ENCODE measurements at places on chromosomes 7 and 10.

GRCh38 chr7:120718361-120718760, 139.6 kb downstream of the TSPAN12 start:
- no peak for DNase-seq

DNA sequence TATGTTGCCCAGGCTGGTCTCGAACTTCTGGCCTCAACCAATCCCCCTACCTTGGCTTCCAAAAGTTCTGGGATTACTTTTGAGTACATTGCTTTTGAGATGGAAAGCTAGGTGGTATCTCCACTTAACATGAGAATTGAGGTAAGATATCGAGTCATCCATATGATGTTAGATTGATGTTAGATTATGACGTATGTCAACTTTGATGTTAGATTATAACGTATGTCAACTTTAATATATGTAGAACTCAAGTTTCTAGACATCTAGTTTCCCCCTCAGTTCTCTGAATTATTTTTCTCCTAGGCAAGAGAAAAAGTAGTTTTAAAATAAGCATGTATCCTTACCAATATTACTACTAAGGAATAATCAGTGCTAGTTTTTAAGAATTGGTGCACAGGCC, 20.0 kb downstream of the SHOC2 start:
- DNase-seq = no peak

DNA sequence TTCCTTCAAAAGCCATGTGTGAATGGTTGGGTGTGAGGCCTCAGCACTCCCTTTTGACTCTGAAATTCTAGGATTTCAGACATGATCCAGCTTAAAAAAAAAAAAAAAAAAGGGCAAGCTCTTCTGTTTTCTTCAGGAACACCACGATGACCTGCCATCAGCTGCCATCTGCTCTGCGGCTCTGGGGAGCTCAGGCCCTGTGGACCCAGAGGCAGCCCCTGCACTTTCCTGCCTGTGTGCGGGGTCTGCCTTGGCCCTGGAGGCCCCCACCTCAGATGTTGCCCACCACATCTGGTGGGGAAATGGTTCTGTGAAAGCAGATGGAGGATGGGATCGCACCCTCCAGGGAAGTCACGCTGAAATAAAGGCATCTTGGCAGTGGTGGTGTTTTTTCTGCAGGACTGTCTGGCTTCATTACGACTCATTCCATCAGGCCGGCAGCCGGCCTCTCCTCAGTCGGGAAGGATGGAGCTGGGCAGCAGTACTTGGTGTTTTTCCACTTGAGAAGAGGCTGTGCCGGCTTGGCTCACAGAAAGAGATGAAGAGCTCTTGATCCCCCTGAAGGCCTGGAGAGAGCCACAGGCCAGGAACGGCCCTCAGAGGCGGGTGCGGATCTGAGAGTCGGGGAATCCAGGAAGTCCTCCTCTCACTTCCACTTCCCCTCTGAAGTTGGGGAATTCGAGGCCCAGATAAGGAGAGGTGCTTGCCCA, 66.1 kb upstream of the AQP1 start:
- no peak for DNase-seq

DNA sequence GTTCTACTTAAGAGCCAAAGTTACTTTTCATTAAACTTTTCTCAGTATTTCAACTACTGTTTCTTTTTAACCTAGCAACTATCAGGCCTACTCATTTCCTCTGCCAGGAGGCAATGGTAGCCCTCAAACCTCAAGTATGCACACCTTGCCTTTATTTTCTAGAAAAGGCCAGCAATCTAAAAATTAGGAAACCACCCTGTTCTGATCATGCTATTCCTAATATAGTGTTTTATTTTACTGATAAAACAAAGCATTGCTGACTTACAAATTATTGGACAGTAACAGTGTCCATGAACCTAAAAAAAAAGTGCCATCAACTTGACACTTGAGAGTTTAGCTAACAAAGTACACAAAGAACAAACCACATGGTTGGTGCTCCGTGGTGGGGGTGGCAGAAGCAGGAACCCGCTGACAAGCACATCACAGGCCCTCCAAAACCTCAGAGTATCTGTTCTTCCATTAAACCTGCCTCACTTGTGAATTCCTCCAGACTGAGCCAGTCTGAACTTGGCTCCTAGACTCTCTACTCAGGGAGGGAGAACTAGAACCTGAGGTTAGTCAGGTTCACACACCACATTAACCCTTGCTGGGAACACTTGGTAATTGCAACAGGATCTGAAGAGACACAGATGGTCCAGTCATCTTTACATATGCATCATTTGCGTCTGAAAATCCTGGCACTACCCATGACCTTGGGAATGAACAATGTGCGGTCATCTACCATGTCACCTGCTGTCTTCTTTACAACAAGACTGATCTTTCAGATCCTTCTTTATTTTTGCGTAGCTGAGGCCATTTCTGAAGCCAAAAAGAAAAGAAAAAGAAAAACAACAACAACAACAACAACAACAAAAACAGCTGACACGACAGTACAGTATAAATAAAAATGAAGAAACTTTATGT, 31.9 kb downstream of the PIP4K2A start:
- no peak for DNase-seq

- no peak for DNase-seq
These were observed 23.6 kb downstream of the NOBOX start for GRCh38 chr7:144379776-144380384.

DNA sequence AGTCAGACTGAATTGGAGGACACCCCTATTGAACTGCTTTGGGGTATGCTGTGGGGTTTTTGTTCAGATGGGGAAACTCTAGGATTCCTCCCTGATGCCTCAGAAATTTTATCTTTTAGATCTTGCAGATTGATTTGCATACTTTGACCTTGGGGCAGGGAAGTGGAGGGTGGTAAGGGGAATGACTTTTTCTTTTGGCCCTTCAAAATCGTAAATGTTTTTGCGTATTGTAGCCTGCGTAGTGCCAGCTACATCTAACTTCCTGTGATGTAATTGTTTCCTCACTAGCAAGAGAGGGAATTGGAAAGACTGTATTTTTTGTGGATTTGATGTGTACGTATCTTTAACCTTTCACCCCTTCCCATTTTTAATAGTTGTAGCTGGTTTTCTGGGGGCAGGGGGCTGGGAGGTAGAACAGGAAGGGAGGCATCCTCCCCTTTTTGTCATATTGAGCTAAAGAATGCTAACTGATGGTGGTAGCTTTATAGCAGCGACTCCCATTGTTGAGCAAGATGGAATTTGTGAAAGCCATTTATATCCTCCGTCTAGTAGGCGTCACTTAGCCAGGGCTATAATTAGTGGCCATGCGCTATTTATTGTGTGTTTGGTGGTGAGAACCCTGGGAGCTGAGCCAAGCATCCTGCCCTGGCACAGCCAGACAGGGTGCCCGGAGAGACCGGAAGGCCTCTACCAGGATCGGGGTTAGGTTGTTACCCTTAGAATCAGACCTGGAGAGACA, 11.3 kb downstream of the DUSP5 start:
- DNase-seq = no peak

DNA sequence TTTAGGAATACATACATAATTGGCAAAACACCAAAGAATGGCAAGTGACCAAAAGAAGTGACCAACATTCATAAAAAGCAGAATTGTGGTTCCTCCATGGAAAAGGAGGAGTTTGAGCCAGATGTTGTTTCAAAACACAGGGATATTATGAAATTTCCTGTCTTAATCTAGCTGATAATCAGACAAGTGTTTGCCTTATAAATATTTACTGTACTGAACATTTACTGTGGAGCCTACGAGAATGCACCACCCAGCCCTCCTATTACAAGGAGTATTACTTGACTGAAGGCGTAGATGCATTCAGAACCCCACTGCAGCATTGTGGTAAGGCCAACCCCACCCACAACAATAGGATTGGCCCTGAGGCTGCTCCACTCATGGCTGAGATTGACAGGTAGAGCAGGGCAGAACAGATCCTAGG, 118.9 kb downstream of the AKR1D1 start:
- DNase-seq = no peak

DNA sequence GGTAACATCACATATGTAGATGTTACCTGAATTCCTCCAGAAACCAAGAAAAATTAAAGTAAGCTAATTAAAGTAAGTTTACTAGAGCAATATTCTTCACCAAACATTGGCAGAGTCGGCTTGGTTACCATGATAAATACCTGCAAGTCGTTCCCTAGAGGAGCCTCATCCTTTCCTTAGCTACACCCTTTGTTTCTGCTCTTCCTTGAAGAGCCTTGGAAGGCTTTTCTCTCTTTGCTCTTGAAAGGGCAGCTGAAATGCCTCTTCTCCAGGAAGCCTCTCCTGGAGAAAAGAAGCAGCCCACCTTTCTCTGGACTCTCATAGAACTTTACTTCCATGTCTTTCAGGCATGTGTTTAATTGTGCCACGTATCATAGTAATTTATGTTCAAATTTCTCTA, 34.9 kb upstream of the CALD1 start:
- DNase-seq = no peak

DNA sequence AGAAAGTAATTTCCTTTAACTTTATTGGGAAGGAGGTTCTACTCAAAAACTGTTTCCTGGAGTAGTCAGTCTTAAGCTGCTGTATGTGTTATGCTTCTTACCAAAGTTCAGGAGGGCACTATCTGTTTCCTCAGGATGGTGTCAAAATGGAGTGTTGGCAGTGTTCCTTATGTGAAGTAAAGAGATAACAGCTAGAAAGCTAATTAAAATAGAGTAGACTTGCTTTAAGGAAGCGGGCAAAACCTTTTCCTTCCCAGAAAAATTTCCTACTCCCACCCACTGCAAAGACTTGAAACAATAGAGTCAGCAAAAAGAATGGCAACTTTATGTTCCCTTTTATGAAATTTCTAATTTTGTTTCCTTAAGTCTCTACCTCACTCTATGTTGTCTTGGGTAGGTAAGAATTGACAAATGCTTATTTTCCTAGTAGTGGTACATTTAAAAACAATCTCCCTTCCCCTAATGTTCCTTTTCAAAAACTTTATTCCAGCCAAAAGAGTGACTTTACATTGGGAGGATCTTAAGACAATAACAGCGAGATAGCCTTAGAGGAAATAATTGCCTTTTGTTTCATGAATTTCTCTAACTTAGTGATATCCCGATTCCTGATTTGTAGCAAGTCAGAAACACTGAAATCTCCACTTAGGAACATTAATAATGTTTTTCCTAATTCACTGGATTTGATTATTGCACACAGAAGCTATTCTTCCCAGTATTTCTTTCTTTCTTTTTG, 26.5 kb upstream of the ENTPD1 start:
- DNase-seq = no peak

GRCh38 chr10:94533027-94533426, 12.6 kb upstream of the HELLS start:
- DNase-seq = no peak

DNA sequence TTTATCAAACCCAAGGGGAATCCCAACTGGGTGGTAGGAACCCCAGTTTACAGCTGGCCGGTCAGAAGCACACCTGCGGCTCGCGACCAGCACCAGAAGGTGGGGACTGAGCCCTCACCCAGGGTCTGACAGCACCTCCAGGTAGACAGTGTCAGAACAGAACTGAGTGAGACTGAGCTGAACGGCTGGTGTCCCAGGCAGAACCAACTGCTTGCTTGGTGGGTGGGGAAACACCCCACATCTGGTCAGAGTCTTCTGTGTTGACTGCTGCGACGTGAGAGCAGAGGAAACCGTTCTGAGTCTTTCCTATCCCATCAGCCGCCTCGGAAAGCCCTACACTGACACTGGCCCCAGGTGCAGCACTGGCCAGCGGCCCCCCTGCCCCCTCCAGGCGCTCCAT, 160.7 kb downstream of the MAD1L1 start:
- peak; percentile 31 for DNase-seq

- no peak for DNase-seq
These were observed 143.1 kb upstream of the KLF6 start for GRCh38 chr10:3928078-3928477.

GRCh38 chr7:125358551-125359167, 429.0 kb upstream of the POT1 start:
- no peak for DNase-seq

DNA sequence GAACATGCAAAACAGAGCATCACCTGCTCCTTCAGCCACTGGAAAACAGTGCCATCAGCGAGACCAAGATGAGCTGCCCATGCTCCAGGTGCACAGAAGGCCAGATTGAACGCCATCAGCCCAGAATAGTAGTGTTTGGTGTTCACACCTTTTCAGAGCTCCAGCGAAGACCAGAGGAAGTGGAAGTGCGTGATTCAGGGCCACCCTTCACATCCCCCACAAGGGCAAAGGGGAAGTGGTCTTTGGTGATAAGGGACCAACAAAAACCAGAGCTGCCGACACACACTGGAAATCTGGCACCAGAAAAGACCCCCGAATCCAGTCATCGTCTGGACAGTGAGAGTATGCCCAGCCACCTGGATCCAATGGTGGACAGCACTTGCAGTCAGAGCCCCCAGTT, 29.5 kb upstream of the TMEM72 start:
- DNase-seq = no peak

- DNase-seq = no peak
These were observed 21.4 kb upstream of the ASZ1 start for GRCh38 chr7:117448655-117449054.

DNA sequence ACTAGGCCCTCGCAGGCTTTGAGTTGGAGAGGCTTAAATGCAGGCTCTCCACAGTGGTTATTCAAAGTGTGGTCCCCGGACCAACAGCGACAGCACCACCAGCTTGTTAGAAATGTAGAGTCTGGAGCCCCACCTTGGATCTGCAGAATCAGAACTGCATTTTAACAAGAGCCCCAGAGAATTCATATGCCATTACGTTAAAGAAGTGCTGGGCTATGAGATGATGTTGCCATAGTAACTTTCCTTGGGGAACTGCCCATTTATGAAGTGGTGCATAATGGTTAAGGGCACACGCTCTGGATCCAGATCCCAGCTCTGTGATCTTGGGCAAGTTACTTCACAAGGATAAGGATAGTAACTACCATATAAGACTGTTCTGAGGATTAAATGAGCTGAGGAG, 48.9 kb downstream of the ZCCHC24 start:
- no peak for DNase-seq

DNA sequence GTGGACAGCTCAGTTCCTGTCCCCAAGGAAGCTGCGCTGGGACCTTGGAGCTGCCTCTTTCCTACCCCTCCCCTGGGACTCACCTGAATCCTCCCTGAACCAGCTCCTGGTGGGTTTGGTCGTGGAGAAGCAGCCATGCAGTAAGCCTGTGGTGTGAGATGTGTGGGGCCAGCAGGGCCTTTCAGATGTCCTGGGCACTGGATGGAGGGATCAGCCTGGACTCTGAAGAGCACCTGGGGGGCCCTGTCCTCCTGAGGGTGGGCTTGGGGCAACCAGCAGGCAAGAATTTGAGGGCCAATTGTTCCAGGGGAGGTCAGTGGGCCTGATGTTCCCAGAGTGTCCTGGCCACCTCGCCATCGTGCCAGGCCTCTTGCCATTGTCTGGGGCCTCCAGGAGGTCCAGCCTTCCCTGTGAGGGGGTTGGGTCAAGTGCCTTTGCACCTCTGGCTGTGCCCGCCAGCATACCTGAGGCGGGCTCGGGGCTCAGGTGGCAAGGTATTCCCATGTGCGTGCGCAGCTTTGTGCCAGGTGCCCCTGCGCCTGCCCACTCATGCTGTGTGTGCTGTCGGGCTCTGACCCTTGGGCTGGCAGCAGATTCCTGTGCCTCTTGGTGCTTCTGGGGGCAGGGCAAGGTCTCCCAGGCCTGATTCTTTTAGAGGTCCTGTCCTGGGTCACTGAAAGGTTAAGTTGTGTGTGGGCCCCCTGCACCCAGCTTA, 7.3 kb downstream of the TRIM8 start:
- DNase-seq = no peak

Measured in GM12864 (cell line).